Right renal cortex interstitium (tissue), 3 donors: ENCODE measurements at places on chromosomes 1 and 21. TPM values are rescaled to one million over a fixed set of nuclear protein-coding genes. Genes with fewer than 3 reads are reported as not detected.

Gene YIPF1
- polyA plus RNA-seq = 40.0 TPM

Gene BLACAT1
- polyA plus RNA-seq = 2.7 TPM

Gene CLCA2
- not detected for polyA plus RNA-seq

Gene AIRE
- 0.24 TPM for polyA plus RNA-seq

Gene CCDC24
- 15.8 TPM for polyA plus RNA-seq

DNA sequence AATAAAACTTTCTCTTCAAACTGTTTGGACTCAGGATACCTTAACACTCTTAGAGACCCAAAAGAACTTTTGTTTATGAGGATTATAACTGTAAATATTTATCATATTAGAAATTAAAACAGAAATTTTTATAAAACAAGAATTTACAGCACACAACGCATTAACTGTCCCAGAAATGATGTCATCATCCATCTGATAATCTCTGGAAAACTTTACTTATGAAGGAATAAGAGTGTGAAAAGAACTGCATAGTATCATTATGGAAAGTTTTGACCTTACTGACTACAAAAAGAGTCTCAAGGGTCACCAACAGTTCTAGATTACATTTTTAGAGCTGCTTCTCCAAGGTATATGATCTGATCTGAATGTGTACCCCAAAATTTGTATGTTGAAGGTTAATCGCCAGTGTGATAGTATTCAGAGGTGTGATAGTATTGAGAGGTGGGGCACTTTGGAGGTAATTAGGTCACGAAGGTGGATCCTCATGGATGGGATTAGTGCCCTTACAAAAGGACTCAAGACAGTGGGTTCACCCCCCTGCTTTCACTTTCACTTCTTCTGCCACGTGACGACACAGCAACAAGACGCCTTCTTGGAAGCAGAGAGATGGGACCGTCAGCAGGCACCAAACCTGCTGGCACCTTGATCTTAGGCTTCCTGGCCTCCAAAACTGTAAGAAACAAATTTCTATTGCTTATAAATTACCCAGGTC, 95.7 kb upstream of the NR5A2 start:
- no peak for DNase-seq

GRCh38 chr1:197691816-197692215, 83.5 kb downstream of the DENND1B start:
- no peak for DNase-seq

- no peak for DNase-seq
Observed at GRCh38 chr1:23742670-23743286, 493 bp upstream of the ELOA start.

DNA sequence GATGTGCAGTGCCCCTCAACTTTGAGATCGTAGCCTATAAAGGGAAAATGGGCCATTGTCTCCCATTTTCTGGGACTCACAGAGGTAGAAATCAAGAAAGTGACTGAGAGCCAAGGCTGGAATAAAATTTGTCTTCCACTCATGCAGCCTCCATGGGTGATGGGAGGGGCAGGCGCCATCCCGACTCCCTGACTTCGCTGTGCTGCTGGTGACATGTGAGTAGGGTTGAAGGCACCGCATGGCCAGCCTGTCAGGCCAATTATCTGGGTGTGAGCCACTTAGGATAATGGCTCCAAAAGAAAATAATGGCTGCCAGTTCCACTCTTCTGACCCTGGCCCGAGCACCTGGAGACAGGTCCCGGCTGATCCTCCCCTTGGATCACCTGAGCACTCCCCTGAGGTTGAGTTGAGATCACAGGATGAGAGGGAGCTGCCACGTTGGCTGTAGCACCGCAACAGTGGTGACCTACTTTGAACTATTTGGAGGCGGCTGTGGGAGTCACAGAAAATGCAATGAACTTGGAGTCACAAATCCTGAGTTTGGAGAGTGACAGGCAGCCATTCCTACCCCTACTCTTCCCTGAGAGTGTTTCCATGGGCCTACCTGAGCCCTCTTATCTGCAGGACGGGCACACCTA, 26.3 kb downstream of the CAPN9 start:
- DNase-seq = no peak

DNA sequence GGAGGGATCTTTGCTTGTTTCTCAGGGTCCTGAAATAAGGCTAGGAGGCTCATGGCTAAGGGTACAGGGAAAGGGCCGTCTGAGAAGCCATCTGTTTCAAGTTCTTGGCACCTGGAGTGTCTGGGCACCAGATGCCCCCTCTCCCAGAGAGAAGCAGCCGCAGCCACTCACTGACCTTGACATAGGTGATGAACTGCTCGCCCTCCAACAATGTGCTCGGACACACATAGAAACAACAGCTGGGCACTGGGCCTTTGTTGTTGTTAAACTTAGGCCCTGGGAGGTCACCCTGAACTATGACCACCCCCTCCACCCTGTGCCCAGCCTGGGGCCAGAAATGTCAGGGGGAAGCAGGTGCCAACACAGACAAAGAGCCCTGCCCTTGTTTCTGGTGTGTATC, 9.2 kb upstream of the TNNI1 start:
- DNase-seq = no peak

DNA sequence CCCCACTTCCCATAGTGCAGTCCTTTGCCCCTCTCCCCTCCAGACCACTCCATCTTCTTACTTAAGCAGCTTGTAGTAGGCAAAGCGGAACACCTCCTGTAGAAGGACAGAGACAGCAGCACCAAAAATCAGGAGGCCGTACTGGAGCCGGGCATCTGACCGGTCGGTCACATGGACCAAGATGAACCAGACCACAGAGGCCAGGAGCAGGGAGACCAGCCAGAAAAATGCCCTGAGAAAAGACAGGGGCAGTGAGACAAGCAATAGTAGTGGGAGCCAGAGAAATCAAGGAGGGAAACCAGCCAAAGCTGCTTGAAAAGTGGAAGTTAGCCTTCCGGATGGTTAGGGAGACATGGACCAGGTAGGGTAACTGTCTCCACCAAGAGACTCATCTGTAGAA, 920 bp downstream of the APH1A start:
- no peak for DNase-seq

DNA sequence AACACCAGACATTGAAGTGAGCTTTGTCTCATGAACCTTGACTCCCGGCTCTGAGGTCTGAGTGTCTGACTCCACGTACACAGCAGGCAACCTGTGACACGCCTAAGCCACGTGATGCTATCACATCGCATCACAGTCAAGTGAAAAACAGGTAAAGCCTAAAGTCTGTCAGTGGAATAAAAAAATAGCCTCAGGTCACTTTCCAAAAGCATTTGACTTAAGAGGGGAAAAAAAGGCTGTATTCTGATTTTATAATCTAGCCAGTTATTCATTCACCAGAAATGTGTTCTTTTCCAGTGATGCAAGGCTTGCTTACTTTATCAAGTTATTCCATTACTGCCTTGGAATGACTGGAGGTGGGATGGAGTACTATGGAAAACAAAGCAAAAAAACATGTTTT, 163.2 kb upstream of the HMCN1 start:
- DNase-seq = no peak

DNA sequence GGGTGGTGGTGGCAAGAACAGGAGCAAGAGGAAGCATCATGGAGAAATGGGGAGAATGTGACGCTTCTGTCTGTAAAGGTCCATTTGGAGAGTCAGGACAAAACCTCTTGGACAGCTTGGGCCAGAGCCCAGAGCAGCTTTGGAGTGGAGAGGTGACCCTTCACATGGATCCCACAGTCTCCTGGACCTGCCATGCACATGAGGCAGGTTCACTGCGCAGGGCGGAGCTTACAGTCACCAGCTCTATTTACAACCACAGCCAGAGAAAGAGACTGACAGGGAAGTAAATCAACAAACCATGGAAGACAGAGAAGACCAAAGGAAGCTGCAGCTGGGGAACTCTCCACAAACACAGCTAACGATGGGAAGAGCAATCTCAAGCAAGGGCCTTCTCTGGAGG, 828 bp upstream of the RGS8 start:
- no peak for DNase-seq

GRCh38 chr21:34807146-34807880, 138.5 kb downstream of the CLIC6 start:
- no peak for DNase-seq

- DNase-seq = no peak
Observed at GRCh38 chr1:111542187-111542586, 38.8 kb upstream of the ADORA3 start.

DNA sequence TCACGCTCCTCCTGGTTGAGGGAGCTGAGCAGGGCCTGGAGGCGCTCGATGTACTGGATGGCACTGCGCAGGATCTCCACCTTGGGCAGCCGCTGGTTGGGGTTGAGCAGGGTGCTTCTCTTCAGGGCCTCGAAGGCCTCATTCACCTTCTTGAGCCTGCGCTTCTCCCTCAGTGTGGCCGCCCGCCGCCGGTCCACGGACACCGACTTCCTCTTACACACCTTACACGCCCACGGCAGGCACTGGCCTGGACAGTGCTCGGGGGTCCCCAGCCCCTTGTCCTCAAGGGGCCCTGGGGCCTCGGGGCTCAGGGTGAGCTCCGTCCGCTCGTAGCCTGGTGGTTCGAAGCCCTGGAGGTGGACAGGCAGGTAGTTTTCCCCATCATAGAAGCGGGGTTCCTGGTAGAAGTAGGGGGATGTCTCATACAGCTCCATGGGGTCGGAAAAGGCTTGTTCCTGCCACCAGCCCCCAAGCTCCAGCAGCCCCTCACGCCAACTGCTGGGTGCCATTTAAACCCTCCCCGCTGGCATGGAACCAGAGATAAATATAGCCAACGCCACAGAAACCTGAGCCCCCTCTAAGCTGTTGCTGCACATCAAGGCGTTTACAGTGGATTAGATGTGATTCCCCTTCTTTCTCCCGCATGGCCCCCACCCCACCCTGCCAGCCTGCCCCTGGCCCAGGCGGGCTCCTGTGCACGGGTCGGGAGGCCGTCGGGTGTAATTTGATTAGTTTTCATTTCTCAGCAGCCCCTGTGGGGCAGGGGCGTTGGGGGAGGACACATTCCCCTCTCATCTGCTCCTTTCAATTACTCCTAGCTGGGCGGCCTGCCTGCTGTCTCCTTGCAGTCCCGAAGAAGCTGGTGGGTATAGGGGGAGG, at the start of gene MYOG:
Gene MYOG (minus strand): TSS at position 485 of the 879 bp plus-strand sequence. CDS start 51 bp downstream, at position 434.
- no peak for DNase-seq
